PC-3 (cell line): ENCODE measurements at places on chromosomes 16 and 17. TPM values are rescaled to one million over a fixed set of nuclear protein-coding genes. Genes with fewer than 3 reads are reported as not detected.

Gene KRT28
- total RNA-seq = not detected in 2 replicates

Gene C16orf86
- total RNA-seq = not detected in 2 replicates

Gene FBXW10B
- 7.0 and 7.2 TPM in 2 replicates for total RNA-seq

Gene DRC3
- 1.9 and 2.2 TPM in 2 replicates for total RNA-seq

Gene TAC4
- total RNA-seq = not detected in 2 replicates

Gene FBXW10
- total RNA-seq = 0.15 TPM in 1 of 2 replicates, not detected in the other
